ENCODE measurements at places on chromosomes 12 and 14. TPM values are rescaled to one million over a fixed set of nuclear protein-coding genes. Genes with fewer than 3 reads are reported as not detected.

GRCh38 chr12:52127683-52128450, 48.4 kb downstream of the SMIM41 start:
- DNase-seq, result no peak
- no peaks in the 10 kb centered on the region for H3K4me1 ChIP-seq
- no peak overlapping the region for H3K27ac ChIP-seq
- no peak overlapping the region for H3K4me3 ChIP-seq
- H3K27me3 ChIP-seq, result peaks cover 9% of the 10 kb centered on the region

DNA sequence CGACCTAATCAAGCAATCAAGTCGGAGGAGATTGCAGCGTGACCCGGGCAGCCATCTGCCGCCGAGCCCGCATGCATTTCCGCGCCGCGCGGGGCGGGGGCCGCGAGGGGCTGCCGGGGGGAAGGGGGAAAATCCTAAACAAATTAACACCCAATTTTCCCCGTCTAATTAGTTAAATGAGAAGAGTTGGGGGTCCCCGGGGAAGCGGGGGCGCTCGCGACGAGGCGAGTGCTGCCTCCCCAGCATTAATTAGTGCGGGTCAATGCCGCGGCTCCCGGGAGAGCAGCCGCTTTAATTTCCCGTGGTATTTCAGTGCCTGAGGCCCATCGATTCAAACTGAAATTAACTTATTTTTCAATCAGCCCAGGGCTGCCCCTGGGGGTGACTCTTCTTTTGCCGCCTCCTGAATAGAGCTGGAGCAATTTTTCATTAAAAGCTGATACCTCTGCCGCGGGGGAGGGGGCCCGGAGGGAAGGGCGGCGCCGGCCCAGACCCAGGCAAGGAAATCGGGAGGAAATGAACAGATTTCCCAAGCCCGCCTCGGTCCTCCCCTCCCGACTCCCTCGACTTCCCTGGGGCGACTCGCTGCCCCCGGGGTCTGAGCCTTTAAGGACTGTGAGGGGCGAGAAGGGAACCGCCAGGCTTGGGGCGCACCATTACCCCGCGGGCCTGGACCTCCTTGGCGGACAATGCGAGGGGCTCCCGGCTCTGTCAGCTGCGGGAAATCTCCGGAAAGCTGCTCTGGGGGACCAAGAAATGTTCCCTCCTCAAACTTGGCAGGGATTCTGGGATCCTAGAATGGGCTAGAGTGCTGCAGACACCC, 18.9 kb downstream of the VSX2 start:
- no peak overlapping the region for H3K27ac ChIP-seq
- no peak for DNase-seq
- no peaks in the 10 kb centered on the region for H3K36me3 ChIP-seq

SERPINA5 gene
- total RNA-seq, result not detected

MGP gene
- total RNA-seq, result 0.21 TPM

TAMALIN gene
- total RNA-seq, result 11.0 TPM

OR6C2 gene
- not detected for total RNA-seq
